ENCODE measurements at places on chromosomes 3 and 15.
A peak's percentile ranks its signal among the peaks of the same experiment; 100 is the strongest.

- H3K27ac ChIP-seq: no peak overlapping the region
- no peaks in the 10 kb centered on the region for H3K36me3 ChIP-seq
- no peak for DNase-seq
Observed at GRCh38 chr3:24096271-24096670, 151.2 kb downstream of the NR1D2 start.

GRCh38 chr15:58472821-58473581 lies 41.2 kb downstream of the LIPC start:
- no peaks in the 10 kb centered on the region for H3K27me3 ChIP-seq
- no peak for DNase-seq
- H3K27ac ChIP-seq: peak overlapping the region; percentile 21
- peaks cover 12% of the 10 kb centered on the region for H3K4me1 ChIP-seq

DNA sequence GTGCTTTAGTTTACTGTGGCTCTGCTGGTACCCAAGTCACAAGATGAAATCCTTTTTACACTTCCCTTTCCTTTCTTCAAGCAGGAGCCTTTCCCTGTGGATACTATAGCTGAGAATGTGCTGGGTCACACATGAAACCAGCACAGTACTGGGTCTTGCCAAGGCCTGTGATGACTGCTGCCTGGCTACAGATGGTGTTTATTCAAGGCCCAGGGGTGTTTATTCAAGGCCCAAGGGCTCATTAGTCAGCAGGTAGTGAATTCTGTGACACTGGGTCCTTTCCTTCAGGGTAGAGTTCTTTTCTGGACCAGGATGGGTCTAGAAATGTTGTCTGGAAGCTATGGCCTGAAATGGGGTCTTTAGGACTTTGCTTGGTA lies 99.4 kb downstream of the SH3GL3 start:
- H3K4me3 ChIP-seq: no peak overlapping the region
- no peak for DNase-seq
- H3K36me3 ChIP-seq: no peaks in the 10 kb centered on the region
- no peaks in the 10 kb centered on the region for H3K4me1 ChIP-seq
- H3K27ac ChIP-seq: no peak overlapping the region

- no peaks in the 10 kb centered on the region for H3K27me3 ChIP-seq
- DNase-seq: no peak
- H3K4me1 ChIP-seq: no peaks in the 10 kb centered on the region
Observed at GRCh38 chr15:28904541-28905315, 19.0 kb downstream of the APBA2 start.

DNA sequence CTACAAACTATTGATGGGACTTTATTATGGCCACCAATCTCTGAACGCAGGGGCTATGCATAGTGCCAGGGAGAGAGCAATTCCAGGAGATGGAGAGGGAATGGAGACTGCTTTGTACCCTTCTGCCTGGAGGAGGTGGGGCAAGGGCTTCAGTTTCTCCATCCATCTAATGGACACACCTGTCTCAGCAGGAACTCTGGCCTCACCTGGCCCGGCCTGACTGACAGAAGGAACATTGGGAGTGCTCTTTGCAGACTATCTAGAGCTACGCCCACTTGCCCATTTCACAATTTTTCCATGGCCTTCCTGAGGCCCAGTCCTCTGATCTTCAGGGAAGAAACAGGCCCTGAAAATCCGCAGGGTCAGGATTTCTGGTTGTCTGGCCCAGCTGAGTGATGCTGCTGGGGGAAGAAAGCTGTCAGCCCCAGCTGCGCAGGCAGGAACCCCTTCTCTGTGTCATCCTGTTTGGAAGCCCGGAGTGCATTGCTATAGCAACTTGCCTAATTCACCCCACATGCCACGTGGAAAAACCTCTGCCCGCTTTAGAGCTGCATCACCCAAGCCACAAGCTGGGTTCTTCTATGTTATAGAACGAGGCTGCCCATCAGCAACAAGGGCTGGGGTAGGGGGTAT lies 6.4 kb downstream of the ITGA11 start:
- H3K27ac ChIP-seq: no peak overlapping the region
- no peak overlapping the region for H3K4me3 ChIP-seq
- peaks cover 11% of the 10 kb centered on the region for H3K27me3 ChIP-seq
- H3K4me1 ChIP-seq: peaks cover 7% of the 10 kb centered on the region

- H3K36me3 ChIP-seq: no peaks in the 10 kb centered on the region
- no peaks in the 10 kb centered on the region for H3K4me1 ChIP-seq
- no peak overlapping the region for H3K4me3 ChIP-seq
- no peak overlapping the region for H3K27ac ChIP-seq
Observed at GRCh38 chr3:132311841-132312240, 5.4 kb upstream of the ACP3 start.

All from transverse colon (tissue), 4 donors.